ENCODE measurements at places on chromosomes 5 and 9. TPM values are rescaled to one million over a fixed set of nuclear protein-coding genes. Genes with fewer than 3 reads are reported as not detected.

BNIP1 gene
- polyA plus RNA-seq, result 18.6 TPM

CDX1 gene
- polyA plus RNA-seq, result 0.54 TPM

FGF18 gene
- 0.40 TPM for polyA plus RNA-seq

- DNase-seq, result no peak
Observed at GRCh38 chr9:4011054-4011453, 288.8 kb downstream of the GLIS3 start.

DNA sequence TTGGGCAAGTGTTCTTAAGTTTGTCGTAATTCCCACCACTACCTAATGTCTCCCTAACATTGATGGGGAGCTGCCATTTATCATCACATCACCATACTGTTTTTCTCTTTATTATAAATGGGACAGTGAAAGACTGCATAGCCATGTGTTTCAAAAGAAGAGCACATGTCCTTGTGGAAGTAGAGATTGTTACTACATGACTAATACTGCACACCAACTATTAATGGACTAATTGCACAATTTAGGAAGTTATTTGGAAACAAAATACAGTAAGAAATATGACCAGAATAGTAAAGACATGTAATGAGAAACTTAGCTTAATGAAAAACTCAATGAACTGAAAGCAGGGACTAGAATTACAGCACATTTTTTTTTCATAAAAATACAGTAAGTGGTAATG lies 12.0 kb upstream of the ELOVL7 start:
- DNase-seq, result no peak

GRCh38 chr9:19473605-19474004 lies 64.8 kb downstream of the ACER2 start:
- DNase-seq, result no peak

DNA sequence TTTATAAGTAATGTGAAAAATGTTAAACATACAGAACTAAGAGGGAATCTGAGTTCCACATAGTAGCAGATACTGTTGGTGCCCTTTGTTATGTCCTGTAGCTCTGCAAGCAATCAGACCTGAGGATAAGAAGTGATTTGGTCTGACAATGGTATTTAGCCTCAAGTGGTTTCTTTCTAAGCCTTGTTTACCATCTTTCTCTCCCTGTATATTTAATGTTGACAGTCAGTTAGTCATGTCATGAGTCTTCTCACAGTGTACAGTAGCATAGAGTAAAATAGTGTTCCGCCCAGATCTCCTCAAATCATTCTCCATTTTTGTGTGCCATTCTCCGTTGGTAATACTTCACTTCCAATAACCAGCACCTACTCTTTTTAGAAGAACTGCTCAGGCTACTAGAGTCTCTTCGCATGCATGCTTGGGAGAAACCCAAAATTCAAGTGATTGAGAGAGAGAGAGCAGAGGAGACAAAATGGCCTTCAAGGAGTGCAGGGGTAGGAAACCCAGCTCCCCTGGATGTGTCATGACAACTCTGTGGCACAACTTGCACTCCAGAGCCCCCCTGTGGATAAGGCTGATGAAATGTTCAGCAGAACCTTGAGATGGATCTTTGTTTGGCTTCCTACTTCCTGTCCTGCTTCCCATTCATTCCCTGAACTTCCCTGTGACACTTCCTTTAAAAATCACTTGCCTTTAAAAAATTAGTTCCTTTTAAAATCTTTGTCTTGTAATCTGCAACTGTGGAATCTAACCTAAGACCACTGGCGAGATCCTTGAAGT lies 129.2 kb upstream of the FST start:
- DNase-seq, result no peak
